ENCODE measurements at places on chromosomes 16 and 17. TPM values are rescaled to one million over a fixed set of nuclear protein-coding genes. Genes with fewer than 3 reads are reported as not detected.

Gene KCNH6
- 1.7 TPM for polyA plus RNA-seq

Gene VWA3A
- polyA plus RNA-seq, result 1.8 TPM

Gene UBN1
- polyA plus RNA-seq, result 35.1 TPM

Gene GALR2
- polyA plus RNA-seq, result 0.29 TPM

Gene NAGS
- 3.3 TPM for polyA plus RNA-seq

Gene CD300E
- polyA plus RNA-seq, result 0.33 TPM

Gene PTX4
- polyA plus RNA-seq, result not detected

Gene CES5A
- polyA plus RNA-seq, result 0.06 TPM

GRCh38 chr17:65984299-65984698 lies 207.6 kb downstream of the CEP112 start:
- no peak for DNase-seq

DNA sequence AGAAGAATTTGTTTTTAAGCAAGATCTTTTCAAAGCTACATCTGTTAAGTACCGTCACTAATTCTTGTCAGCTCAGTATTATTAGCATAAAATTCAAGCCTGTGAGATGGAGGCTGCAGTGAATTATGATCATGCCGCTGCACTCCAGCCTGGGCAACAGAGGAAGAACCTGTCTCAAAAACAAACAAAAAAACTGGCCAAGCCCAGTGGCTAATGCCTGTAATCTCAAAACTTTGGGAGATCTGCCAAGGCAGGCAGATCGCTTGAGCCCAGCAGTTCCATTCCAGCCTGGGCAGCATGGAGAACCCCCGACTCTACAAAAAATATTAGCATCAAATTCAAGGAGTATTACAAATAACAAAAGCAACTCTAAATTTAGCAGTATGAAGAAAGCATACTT lies 88.0 kb downstream of the STXBP4 start:
- no peak for DNase-seq

- DNase-seq, result no peak
Measured at GRCh38 chr16:10245002-10245401, 62.8 kb upstream of the GRIN2A start.

DNA sequence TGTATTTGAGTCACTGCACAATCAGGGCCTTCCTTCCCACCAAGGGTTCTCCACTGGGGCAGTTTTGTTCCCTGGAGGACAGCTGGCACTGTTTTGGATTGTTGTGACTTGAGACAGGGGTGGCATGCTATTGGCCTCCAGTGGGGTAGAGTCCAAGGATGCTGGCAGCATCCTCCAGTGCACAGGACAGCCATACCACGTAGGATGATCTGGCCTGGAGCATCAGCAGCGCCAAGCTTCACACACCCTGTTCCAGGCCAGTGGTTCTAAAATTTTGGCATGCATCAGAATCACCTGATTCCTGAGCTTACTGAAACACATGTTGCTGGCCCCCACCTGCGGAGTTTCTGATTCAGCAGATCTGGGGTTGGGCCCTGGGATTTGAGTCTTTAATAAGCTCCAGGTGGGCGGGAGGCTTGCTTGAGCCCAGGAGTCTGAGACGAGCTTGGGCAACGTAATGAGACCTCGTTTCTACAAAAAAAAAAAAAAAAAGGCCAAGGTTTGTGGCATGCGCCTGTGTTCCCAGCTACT lies 83.2 kb downstream of the MGAT5B start:
- no peak for DNase-seq

DNA sequence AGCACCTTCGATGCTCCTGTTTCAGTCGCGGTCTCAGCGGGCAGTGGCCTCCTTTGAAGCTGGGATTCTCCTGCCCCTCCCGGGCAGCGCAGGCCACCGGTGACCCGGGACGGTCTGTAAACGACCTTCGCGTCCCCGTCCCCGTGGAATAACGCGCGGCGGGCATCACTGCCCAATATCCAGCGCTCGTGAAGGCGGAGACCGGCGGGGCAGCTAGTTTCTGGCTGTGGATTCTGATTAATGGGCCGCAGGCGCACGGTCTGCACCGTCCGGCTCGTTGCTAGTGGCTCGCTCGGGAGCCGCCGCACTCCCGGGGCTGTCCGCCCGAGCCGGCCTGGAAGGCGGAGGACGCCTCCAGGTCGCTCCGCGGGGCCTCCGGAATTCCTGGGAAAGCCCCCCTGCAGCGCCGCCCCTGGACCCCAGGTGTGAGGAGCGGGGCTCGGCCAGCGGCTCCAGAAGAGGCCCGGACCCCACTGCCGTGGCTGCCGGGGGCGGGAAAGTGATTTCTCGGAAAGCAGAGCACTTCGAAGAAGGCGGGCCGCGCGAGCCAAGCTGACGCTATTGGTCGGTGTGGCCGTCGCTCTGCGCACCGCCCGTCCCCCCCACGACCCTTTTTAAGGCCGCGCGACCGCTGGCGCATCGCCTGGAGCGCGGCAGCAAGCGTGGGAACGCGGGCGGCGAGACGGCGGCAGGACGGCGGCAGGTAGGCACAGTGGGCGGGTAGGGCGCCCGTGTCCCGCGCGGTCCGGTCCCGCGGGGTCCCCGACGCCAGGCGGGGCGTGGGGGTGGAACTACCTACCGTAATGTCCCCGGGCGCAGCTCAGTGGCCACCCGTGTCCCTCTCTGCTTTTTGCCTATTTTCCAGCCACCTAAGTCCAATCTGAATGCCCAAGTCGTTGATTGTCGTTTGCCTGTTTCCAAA lies at the start of gene IRF8:
TSS of gene IRF8 (plus strand) at position 642 of the 922 bp plus-strand sequence. CDS start 3,854 bp downstream, outside the sequence.
- DNase-seq, result no peak

DNA sequence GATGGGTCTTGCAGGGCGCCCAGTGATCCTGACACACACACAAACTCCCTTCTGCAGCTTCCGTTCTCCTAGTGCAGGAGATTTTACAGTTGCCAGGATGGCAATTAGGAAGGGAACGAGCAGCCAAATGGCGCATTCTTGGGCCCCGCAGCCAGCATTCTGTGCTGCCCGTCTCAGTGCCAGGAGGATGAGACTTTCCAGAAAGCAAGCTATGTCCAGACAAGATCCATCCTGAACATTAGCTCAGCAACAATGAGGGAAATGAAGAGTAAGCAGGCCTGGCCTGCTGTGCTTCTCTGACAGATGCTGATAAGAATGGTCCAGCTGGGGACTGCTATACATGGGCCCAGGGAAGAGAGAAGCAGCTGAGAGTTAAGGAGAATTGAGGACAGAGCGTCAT lies 16.5 kb downstream of the SPPL2C start:
- no peak for DNase-seq

DNA sequence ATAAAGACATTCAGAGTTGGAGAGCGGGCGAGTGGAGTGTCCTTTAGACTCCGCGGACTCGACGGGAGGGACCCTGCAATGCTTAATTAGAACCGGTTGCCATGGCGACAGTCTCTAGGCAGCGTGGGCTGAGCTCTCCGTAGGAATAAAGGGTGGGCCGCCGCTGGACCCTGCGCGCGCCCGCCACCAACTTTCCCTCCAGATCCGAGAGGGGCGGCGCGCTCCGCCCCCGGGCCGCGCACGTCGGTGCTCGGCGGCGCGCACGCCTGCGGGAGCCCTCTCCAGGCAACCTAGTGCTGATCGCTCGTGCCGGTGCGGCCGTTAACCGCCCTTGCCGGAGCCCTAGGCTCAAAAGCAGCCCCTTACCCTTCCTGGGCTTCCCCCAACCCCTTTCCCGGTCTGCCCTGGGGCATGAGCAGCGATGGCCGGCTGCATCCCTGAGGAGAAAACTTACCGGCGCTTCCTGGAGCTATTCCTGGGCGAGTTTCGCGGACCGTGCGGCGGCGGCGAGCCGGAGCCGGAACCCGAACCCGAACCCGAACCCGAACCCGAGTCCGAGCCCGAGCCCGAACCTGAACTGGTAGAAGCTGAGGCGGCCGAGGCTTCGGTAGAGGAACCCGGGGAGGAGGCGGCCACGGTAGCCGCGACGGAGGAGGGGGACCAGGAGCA lies at the start of gene PPM1E:
TSS of gene PPM1E (plus strand) at position 278 of the 669 bp plus-strand sequence.
- DNase-seq, result peak; percentile 76

DNA sequence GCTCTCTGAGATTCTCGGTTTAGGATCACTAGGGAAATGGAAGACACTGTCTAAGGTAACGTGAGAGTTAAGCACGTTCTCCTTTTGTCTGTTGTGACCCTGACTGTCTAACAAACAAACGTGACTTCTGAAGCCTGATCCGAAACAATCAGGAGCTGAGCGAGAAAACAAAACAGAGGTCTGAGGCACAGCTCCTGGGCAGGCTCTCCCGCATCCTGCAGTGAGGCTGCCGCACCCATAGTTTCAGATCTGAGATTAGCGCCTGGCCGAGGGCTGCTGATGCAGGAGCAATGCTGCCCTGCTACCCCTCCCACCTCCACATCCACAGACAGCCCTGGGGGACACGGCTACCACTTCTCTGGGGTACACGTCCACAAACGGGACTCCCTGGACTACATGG lies 46.7 kb downstream of the RNF157 start:
- no peak for DNase-seq

- DNase-seq, result no peak
Measured at GRCh38 chr16:69618307-69618706, 52.5 kb downstream of the NFAT5 start.

GRCh38 chr17:28760601-28761562 lies 17.1 kb downstream of the TRAF4 start:
- no peak for DNase-seq

- DNase-seq, result no peak
Measured at GRCh38 chr16:68696514-68696913, 40.6 kb upstream of the CDH1 start.

GRCh38 chr17:77865716-77866115 lies 92.8 kb upstream of the TNRC6C start:
- no peak for DNase-seq

DNA sequence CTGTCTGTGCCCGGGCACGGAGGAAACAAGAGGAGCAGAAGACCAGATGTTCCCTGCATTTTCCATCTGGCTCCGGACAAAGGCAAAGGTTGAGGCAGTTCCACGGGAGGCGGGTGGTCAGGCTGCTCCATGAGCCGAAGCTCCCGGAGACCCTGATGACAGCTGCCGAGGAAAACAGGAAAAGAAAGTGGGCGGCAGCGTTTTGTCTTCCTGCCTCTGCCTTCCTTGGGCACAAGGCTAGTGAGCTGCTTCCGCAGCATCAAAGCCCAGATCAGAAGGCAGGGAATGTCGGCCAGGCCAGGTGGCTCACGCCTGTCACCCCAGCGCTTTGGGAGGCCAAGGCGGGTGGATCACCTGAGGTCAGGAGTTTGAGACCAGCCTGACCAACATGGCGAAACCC lies 16.2 kb downstream of the SLC43A2 start:
- no peak for DNase-seq

All from renal cortex interstitium (tissue), 15 donors.